ENCODE measurements at places on chromosomes 7 and 10.

- DNase-seq: no peak
Observed at GRCh38 chr7:13990319-13990983, 985 bp upstream of the ETV1 start.

GRCh38 chr7:33539659-33540400 is 365.5 kb upstream of the BMPER start:
- DNase-seq: no peak

GRCh38 chr7:159014297-159015062 is 130.2 kb downstream of the VIPR2 start:
- DNase-seq: no peak

- DNase-seq: no peak
Observed at GRCh38 chr7:141731476-141732149, 6.5 kb upstream of the SSBP1 start.

- no peak for DNase-seq
Observed at GRCh38 chr10:92244796-92245195, 46.1 kb downstream of the CPEB3 start.

GRCh38 chr7:121591926-121592325 is 195.8 kb upstream of the FAM3C start:
- DNase-seq: no peak

- no peak for DNase-seq
Observed at GRCh38 chr7:79787623-79788022, 334.2 kb upstream of the MAGI2 start.

GRCh38 chr10:101452593-101452992 is 98.6 kb downstream of the BTRC start:
- DNase-seq: no peak

DNA sequence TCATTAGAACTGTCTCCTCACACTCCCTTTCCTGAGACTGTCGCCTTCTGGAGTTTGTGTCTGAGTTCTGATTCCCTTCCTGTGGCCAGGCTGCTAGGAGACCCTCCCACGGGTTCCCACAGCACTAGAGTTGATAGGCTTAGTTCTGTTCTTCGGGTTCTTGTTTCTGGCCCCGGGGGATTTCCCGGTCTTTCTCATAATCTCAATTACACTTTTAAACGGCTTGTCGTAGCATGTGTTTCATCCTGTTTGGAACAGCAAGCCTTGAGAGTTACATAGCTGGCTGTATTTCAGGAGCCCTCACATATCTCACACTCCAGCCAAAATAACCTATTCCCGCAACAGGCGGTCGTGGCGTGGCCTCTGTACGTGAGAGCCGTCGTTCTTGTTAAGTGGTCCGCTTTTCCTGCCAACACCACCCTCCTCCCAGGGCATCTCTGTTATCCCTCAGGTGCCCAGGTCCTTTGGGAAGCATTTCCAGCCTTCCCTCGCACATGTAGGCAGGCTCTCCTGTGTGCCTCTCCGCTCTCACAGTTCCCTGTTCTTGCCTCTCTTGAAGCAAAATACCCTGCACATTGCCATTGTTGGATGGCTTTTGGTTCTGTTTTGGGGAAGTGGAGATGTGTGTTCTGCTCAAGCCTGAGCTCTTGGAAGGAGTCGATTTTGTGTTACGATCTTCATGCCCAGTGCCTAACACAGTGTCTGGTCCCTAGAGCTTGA is 46.0 kb downstream of the CDC123 start:
- DNase-seq: no peak

DNA sequence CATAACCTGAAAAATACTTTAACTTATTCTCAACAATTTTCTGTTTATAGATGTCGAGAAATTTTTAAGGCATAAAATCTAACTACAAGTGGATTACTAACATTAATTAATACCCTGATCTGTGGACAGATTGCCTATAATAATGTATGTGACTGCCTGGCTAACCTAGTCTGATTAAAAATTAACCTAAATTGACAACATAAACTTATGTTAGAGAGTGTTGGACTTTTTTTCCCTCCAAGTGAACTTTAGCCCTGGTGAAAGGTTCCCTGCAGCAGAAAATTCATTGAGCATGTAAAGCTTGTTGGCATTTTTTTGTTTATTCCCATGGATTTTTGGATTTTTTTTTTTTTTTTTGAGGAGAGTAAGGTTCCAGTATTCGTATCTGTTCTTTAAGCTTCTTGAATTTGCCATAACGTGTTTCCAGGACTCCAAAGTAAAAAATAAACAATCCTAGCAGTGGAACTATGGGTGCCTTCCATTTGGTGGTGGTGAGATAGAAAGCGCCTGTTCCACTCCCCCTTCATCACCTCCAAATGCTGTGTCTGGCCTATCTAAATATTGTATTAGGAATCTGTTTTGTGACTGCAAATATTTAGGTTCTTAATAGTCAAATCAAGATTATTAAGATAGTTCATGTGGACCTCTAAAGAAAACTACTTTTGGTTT is 36.1 kb downstream of the NET1 start:
- DNase-seq: no peak

DNA sequence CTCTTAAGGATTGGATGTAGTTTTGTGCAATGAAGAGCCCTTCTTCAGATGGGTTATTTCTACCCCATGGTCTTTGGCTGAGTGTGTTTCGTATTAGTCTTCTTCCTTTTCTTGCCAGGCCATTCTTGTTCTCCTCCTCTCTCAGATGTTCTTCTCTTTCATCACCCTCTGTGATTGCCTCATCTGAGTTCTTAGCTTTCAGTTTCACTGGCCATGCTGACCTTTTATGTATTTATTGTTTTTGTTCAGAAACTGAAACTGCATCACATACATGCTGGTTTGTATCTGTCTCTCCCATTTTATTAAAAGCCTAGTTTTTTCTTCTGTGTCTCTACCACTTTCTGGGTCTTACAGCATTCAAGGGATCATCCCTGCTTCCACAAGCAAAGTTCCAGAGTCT is 21.7 kb upstream of the PCGF5 start:
- DNase-seq: no peak

DNA sequence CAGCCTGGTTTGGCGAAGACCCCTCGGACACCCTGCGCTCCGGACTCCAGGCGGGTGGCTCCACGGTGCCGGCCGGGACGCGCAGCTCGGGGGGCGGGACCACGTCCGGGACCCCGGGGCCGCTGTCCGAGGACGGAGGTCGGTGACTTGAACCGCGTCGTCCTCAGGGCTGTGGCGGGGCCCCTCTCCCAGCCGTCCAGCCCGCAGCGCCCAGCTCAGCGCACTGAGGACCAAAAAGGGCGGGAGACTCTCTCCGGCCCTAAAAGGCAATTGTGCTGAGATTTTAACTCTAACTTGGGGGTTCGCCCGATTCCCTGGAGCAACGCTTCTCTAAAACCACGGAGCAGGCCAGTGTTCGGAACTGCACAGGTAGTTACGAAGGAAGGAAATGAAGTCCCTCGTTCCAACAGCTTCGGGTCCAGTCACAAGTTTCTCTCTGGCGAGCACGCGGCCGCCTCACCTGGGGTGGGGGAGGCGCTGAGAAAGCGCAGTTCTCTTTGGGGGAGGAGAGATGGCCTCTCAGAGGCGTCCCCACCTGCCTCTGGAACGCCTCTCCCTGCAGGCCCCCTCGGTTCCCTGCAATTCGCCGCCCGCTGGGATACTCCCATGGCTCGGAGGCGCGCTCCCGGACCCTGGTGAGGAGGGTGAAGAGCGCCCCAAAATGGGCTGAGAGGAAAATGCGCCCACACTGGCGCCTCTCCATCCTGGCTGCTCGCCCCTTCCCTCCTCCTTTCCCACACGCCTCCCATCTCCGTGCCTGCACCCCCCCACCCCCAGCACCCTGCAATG is 352.7 kb downstream of the DNAJB6 start:
- DNase-seq: no peak

DNA sequence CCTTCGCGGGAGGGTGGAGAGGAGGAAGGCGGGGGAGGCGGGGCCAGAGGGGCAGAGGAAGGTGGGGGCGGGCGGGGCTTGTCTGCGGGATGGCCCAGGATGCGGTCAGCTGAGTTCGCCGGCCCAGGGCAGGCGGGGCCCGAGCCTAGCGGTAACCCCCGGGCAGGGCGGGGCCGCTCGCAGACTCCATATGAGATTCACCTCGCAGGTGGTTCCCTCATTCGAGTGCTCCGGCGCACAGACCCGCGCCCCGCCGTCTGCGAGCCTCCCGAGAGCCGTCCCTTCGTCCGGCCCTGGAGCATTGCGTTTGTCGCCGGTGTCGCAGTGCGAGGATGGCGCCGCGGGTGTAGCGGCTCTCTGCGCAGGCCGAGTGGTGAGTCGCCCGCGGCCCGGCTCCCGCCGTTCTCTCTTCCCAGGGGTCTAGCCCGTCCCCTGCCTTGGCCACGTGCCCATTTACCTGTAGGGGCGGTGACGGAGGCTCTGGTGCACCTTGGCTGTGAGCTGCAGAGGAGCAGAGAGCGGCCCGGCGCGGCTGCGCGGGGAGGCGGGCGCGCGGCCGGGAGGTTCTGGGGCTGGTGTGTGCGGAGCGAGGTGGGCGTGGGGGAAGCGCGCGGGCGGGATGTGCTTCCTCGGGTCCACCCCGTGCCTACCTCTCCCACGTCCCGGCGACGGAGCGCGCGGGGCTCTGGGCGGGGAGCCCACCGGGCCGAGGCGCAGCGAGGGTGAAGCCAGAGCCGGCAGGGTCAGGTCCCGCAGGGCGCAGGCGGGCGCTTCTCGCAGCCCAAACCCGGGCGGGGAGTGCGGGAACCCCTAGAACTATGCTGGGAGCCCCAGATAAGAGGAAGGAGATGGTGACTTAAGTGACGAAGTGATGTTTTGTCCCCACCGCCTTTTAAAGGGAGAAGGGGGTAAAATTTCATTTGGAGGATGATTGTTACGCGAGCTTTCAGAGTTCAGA is at the start of gene UPP1:
Gene UPP1, plus strand, starts transcription at position 220 of the 958 bp plus-strand sequence. CDS start 5,519 bp downstream, outside the sequence.
- peak; percentile 83 for DNase-seq

DNA sequence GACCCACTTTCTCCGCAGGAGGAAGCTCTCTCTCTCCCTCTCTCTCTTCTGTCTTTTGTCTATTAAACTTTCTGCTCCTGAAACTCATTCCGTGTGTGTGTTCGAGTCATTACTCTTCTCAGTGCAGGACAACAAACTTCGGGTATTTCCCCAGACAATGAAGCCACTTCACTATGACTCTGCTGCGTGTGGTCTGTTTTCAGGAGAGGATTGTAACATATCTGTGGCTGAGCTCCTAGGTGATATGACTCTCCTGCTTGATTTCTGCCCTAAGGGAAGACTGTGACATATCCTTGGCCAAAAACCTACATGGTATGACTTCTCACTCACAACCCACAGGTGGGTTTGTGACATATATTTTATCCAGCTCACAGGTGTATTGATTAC is 39.9 kb upstream of the ZNF107 start:
- DNase-seq: no peak

- DNase-seq: no peak
Observed at GRCh38 chr7:23687011-23687410, 7.0 kb downstream of the FAM221A start.

- DNase-seq: no peak
Observed at GRCh38 chr7:158771213-158771834, 58.0 kb downstream of the ESYT2 start.

DNA sequence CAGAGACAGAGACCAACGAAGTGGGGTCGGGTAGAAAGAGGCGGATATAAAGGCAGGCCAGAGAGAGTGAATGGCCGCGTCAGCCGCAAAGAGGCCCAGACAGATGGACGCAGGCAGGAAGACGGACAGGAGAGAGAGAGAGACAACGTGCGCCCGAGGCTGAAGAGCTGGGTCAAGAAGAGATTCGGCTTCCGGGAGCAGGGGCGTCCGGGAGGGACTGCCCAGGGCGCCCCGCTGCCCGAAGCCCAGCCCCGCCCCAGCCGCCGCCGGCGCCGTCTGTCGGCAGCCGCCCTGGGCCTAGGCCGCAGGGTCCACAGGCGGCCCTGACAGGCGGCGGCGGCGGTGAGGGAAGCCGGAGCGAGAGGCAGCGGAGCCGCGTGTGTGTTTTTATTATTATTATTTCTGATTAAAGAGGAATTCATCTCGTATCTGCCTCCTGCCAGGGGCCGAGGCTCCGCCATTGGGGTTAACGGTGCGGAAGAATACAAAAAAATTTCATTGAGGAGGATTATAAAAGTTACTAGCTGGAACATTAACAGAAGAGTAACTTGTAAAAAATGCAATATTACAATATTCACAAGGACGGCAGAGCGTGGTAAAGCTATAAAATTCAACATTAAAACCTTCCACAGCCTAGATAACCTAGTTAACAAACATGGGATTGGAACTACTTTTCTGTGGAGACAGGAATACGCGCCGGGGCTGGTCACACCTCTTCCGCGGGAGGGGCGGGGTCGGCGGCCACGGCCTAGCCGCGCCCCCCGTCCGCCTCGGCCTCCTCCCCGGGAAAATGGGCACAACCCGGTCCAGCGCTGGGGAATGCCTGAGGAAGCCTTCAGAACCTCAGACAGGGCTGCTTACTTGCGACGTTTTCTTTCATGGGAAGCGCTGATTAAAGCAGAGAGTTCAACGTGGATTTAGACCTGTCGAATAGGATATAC is 29.7 kb upstream of the PAX2 start:
- no peak for DNase-seq

DNA sequence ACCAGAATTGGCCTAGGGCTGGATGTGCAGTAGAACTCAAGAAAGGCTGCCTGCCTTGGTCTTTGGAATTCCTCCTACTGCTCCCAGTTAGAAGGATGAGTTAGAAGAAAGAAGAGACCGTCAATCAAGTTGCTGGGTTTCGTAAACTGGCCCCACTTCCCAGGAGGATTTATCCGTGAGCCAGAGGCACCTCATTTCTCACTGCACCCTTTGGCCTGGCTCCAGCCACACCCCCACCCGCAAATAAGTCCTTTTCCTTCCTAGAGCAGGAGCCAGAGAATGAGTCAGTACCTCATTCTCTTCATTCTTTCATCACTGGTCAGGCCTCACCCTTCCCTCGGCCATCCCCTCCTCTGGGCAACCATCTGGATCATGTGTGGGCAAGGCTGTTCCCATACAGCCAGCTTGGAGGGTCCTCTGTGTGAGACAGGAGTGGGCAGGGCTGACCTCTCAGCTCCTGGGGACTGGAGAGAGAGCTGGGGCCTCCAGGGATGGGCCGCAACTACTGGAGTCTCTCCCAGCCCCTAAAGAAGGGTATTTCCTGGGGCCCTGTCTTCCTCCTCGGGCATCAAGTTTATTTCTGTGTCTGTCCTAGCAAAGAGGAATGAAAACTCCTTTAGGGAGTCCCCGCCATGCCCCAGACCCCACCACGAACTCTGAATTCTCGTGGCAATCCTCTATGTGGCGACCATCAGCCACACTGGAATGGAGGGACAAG is 87.2 kb upstream of the DUSP5 start:
- no peak for DNase-seq

GRCh38 chr7:26208040-26208439 is 6.5 kb downstream of the CBX3 start:
- no peak for DNase-seq

All from stimulated activated CD8-positive, alpha-beta memory T cell treated with anti-CD3 and anti-CD28 coated beads, Interleukin-7, amount 100 ng/mL, for 4 hours (primary cell).